ENCODE measurements at places on chromosomes 4 and X. TPM values are rescaled to one million over a fixed set of nuclear protein-coding genes. Genes with fewer than 3 reads are reported as not detected.

DNA sequence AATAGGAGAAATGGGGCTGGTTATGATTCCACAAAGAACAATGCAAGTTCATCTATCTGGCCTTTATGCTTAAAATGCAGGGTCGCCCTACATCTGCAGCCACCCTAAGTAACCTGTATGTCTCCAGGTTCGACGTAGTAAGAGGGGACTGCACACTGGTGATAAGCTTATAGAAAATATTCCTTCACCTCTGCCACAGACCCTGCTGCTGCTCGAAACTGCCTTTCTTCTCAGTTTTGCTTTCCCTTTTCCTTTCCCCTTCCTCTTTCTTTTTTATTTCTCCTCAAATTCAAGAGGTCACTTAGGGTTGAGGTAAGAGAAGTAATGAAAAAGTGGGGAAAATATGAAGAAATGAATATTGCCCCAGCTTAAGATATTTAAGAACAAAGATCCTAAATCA is 123.5 kb downstream of the DCHS2 start:
- no peak for DNase-seq

- DNase-seq, result peak; percentile 46
Observed at GRCh38 chr4:27684610-27685011, 824.0 kb downstream of the STIM2 start.

DNA sequence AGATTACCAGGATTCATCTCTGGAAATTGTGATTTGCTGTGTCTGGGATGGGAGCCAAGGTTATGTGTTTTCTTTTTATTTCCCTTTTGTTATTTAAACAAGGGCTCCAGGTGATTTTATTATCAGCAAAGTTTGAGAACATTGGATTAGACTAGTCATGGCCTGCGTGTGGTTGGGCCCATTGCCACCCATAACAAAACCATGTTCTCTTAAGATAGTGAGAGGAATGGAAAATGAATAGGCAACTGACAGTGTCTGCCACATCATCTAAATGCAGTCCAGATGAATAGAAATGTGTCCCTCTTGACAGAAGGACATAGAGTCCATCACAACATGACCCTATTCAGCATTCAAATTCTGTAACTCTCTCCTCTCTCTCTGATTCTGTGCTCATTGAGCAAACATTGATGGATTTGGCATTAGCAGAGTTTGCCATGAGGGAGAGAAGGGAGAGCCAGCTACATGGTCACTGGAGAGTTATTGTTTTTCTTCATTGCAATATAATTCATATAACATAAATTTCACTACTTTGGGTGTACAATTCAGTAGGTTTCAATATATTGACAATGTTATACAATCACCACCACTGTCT is 11.7 kb downstream of the XK start:
- DNase-seq, result no peak

DNA sequence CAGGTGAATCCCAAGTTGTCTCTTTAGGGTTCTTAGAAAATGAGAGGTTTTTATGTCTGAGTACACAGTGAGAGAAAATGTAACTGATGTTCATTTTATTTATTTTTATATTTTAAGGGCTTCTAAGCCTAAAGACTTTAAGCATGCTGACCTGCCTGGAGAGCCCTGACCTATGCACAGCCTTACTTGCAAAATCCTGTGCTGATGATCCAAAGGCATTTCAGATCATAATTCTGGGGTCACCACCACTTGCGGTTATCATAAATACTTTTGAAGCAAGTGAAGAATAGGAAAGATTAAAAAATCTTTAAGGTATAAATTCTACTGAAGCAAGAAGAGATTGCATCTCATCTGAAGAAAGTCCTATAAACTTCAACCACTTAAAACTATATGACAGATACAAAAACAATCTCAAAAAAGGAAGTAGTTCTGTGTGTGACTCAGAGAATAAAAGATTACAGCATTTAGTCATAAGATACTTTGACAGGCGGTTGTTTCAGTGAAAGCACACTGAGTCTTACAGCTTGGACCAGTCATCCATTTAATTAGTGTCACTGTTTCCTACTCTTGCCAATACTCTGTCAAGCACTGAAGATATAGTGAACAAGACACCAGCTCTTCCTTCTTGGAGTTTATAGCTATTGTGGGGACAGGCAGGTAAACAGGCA is 245.2 kb upstream of the DIPK2B start:
- no peak for DNase-seq

DNA sequence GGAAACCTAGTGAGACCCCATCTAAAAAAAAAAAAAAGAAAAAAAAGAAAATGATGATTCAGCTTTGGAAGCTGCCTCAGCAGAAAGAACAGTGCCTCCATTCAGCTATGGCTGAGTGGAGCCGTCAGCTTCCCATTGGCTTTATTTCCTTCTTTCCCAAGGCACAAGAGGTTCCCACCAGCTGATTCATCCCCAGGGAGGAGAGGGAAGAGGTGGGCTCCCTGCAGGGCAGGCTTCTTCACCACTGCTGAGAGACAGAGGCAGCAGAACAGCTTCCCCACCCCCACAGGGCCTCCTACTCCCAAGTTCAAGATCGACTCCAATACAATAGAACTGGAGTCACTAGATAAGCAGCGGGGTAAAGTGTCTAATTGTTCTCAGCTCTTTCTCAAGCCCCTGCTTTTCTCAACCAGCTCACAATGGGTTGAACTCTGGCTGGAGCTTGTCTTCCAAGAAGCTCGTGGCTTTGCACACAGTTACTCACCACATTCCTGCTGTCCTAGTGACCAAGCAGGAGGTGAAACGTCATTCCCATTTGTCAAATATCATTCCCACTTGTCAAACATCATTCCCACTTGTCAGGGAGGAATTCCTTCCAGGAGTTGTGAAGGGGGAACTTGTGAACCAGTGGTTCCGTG is 47.8 kb downstream of the FHDC1 start:
- DNase-seq, result no peak

GRCh38 chr4:66842026-66842723 is 703.1 kb downstream of the CENPC start:
- DNase-seq, result no peak

- no peak for DNase-seq
Observed at GRCh38 chr4:26429910-26430309, 60.4 kb downstream of the CCKAR start.

DNA sequence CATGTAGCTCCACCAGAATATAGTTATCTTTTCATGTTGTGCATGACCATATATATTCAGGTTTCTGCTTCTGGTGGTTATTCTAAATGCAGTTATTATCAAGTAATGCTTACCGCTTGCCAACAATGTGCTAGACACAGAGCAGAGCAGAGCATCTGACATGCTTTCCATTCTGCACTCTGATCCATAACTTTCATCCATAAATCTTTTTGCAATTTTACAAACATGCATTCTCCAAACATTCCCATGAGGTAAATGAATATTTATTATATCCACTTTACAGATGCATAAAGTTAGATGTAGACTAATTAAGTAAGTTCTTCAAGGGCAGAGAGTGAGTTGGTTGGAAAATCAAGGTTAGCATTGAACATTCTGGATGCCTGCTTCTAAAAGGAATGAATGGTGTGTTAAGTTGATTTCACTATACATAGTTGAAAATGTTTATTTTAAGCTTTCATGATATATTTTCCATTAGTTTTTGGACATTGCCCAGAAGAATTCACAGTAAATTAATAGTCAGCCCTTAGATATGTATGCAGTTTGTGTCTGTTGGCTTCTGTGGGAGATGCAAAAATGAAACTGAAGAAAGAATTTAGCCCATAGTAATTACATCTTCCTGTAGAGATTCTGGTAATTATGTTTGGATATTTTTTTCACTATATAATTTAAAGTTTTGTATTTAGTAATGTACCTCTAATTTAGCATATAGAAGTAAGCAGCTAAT is 867.8 kb downstream of the CCSER1 start:
- DNase-seq, result no peak

DNA sequence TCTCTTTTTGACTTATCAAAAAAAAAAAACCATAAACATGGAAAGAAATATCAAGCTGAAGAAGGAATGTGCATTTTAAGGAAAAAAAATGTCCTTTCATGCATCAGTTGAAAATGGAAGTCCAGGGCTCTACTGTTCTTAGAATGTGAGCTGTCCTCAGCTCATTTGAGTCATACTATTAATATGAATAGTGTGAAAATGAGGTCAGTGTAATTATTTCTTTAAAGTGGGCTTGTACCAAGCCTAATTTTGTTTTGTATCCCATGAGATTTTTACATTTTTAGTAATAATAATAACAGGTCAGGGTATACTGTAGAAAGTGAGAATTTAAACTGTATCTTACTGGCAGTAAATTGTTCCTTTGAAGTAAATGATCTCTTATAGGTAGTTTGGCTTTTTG is 148.5 kb downstream of the NAA11 start:
- no peak for DNase-seq

DNA sequence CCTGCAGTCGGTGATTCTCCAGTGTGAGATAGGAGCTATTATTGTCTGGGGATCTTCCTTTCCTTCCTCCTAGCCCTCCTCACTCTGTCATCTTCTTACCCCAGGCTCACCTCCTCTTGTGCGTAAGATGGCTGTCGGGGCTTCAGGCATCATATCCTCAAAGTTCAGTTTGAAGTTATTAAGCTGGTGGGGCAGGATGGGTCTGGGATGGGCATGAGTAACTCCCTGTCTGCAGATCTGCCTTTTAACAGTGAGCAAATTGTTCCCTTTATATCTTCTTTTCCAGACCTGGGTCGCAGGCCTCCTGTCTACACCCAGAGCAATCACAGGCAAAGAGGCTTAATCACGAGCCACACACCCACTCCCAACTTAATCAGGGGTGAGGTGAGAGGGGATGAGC is 900 bp upstream of the MTMR1 start:
- DNase-seq, result no peak

GRCh38 chr4:159077702-159078495 is 25.0 kb upstream of the RAPGEF2 start:
- no peak for DNase-seq

DNA sequence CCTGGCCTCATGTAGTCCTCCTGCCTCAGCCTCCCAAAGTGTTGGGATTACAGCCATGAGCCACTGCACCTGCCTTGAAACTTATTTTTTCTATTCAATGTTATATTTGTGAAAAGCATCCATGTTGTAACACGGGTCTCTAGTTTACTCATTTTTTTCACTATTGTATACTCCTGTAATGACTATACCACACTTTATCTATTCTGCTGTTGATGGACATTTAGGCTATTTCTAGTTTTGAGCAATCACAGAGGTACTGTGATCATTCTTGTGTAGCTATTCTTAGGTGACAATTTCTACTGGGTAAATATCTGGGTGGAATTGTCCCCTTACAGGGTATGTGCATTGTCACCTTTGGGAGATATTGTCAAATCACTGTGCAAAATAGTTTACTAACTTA is 3.6 kb downstream of the DRP2 start:
- no peak for DNase-seq

DNA sequence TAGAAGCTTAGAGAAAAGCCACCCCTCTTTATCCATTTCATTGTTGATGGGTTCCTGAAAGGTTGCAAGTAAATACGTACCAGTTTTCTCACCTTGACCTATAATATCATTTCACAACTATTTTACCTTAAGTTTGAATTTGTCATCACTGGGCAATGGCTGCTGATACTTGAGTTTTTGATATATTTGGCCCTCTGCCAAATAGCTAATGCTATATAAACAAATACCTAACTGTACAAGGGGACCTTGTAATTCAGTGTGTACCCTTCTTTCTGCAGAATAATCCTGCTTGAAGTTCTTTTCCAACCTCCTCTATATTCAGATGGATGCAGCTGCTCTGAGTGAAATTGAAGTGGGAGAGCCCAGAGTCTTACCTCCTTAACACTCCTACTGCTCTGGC is 19.0 kb upstream of the GLUD2 start:
- no peak for DNase-seq

DNA sequence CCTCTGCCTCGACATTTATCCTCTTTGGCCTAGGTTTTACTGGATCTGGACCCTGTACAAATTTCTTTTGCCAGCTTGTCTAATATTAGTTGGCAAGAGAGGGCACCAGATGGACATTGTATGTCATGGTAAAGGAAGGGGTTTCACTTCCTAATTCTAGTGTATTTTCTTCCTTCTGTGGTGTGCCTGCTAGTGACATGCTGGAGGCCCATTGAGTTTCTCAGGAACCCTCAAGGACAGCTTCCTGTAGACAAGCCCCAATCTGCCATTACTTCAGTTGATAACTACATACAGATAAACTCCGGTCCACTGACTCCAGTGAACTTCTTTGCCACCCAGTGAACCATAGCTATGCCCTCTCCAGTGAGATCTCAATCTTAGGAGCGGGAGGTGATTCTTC is 116.9 kb downstream of the STPG2 start:
- DNase-seq, result no peak

GRCh38 chr4:123170843-123171242 is 225.8 kb upstream of the SPRY1 start:
- DNase-seq, result no peak

- DNase-seq, result no peak
Observed at GRCh38 chrX:71095981-71096759, 519 bp downstream of the FOXO4 start.

DNA sequence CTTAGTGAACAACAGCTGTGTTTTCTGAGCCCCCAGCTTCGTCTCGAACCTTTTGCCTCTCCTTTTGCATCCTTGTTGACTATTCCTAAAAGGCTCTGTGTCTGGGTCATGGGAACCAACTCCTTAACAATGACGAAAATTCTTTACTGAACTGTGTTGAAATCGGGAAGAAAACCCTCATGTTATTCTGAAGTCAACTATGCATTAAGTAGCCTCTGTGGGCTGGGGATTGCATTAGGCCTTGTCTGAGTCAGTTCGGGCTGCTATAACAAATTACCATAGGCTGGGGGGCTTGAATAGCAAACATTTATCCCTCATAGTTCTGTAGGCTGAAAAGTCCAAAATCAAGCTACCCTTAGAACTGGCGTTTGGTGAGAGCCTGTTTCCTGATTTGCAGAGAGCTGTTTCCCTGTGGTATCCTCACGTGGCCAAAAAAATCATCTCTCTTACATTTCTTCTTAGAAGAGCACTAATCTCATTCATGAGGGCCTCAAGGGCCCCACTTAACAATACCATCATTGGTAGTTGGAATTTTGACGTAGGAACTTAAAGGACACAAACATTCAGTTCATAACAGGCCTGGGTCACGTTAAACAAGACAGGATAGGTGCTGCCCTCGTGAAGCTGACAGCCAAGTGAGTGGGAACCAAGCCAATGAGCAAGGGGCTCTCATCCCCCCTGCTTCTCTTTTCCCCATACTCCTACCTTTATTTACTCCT is 75.9 kb downstream of the CLNK start:
- no peak for DNase-seq

DNA sequence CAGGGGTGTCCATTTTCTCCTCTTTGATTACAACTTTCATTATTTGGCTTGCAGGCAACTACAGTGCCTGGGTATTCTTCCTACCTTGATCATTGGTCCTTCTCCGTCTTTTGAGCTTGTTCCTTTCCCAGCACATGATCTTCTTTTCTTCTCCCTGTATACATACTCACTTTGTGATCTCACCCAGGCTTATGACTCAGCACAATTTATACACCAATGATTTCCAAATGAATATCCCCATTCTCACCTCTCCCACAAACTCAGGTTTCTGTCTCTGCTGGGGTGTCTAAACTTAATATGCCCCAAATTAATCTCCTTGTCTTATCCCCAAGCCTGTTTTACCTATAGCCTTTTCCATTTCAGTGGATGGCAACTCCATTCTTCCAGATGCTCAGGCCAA is 19.5 kb upstream of the C4orf54 start:
- no peak for DNase-seq

GRCh38 chr4:54173281-54173912 is 55.7 kb upstream of the PDGFRA start:
- no peak for DNase-seq

The CT45A10 gene
- total RNA-seq, result not detected

The CCSER1 gene
- total RNA-seq, result 12.9 TPM

The TNMD gene
- total RNA-seq, result 0.19 TPM

The NPY5R gene
- total RNA-seq, result not detected

The SYP gene
- total RNA-seq, result 1.8 TPM

The ANKRD50 gene
- total RNA-seq, result 6.5 TPM

The RRH gene
- total RNA-seq, result not detected

The TLR6 gene
- total RNA-seq, result 1.5 TPM

The CT83 gene
- total RNA-seq, result not detected

The TCEAL9 gene
- 23.4 TPM for total RNA-seq
